ENCODE measurements at places on chromosomes 6 and 20. TPM values are rescaled to one million over a fixed set of nuclear protein-coding genes. Genes with fewer than 3 reads are reported as not detected.

Gene ELOVL4
- 1.6 TPM for total RNA-seq

Gene HSPA12B
- not detected for total RNA-seq

Gene LY6G6D
- not detected for total RNA-seq

Gene GRIK2
- total RNA-seq = 0.55 TPM

Gene LINC00237
- total RNA-seq = not detected

- no peak overlapping the region for H3K4me3 ChIP-seq
- no peak overlapping the region for H3K27ac ChIP-seq
- no peaks in the 10 kb centered on the region for H3K4me1 ChIP-seq
- no peaks in the 10 kb centered on the region for H3K36me3 ChIP-seq
These were observed 54.7 kb downstream of the TRMT6 start for GRCh38 chr20:5895626-5896025.

DNA sequence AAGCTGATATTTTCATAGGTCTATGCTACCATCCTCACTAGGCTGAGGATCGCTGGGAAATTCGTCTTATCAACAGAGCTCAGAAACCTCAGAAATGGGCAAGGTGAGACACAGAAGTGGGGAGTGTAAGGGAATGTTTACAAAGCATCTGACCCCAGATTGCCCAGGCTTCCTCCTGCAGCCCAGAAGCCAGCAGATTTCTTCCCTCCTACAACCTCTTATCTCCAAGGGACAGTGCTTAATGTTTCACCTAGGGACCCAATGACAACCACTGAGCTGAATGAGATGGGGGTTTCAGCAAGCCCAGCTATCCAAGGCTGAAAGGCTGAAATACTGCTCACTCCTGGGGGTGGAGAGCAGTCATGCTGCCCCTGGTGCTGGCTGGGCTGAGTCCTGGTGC, 52.4 kb upstream of the TBC1D7 start:
- H3K36me3 ChIP-seq = no peaks in the 10 kb centered on the region
- H3K4me3 ChIP-seq = no peak overlapping the region
- H3K27me3 ChIP-seq = no peaks in the 10 kb centered on the region
- DNase-seq = no peak
- no peak overlapping the region for H3K27ac ChIP-seq

GRCh38 chr6:144405163-144405562, 120.0 kb downstream of the UTRN start:
- no peak overlapping the region for H3K27ac ChIP-seq
- no peaks in the 10 kb centered on the region for H3K27me3 ChIP-seq
- H3K4me3 ChIP-seq = no peak overlapping the region
- H3K36me3 ChIP-seq = no peaks in the 10 kb centered on the region

GRCh38 chr20:9839626-9840025, 750 bp upstream of the PAK5 start:
- H3K27me3 ChIP-seq = peaks cover 79% of the 10 kb centered on the region
- no peak for DNase-seq
- no peak overlapping the region for H3K27ac ChIP-seq
- no peaks in the 10 kb centered on the region for H3K4me1 ChIP-seq

- no peak for DNase-seq
- peaks cover 42% of the 10 kb centered on the region for H3K4me1 ChIP-seq
- H3K27me3 ChIP-seq = no peaks in the 10 kb centered on the region
- no peak overlapping the region for H3K27ac ChIP-seq
These were observed 127.3 kb downstream of the ATXN1 start for GRCh38 chr6:16633961-16634360.

DNA sequence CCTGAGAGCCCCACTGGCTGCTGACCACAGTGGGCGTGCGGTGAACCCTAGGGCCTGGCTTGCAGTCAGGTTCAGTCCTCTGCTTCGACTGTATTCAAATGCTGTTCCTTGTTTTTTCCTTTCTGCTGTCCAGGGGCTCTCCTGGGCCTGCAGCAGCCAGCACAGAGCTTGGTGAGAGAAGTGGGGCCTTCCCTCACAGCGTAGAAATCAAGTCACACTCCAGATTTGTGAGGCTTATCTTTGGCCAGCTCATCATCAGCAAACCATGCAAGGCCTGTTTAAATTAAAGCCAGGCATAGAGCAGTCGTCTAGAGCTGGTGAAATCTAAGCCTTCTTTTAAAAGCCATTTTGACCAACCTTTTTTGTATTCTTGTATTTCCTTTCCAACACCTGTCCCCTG, 8.4 kb downstream of the FAM120B start:
- H3K4me1 ChIP-seq = no peaks in the 10 kb centered on the region
- DNase-seq = no peak

GRCh38 chr6:15621203-15622044, 41.4 kb downstream of the DTNBP1 start:
- H3K27me3 ChIP-seq = no peaks in the 10 kb centered on the region

DNA sequence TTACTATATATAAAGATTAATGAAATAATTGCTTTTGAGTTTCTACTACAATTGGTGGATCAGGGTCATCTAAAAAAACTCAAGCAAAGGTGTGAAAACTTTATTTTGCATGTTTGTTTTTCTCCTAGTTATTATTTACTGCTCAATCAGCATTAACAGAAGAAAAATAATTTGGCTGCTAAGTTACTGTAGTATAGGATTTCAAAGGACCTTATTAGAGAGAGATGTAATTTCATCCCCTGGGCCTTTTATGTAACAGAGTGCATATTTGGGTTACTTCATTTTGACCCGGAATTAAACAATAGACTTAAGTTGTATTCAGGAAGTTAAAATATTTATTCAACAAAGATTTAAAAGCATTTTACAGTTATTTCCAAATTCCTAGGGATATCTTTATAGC, 49.8 kb downstream of the EYA4 start:
- H3K36me3 ChIP-seq = no peaks in the 10 kb centered on the region
- H3K27me3 ChIP-seq = no peaks in the 10 kb centered on the region
- no peak for DNase-seq
- H3K4me3 ChIP-seq = no peak overlapping the region
- H3K27ac ChIP-seq = no peak overlapping the region

- no peak overlapping the region for H3K4me3 ChIP-seq
- DNase-seq = no peak
- H3K36me3 ChIP-seq = peaks cover 7% of the 10 kb centered on the region
- no peaks in the 10 kb centered on the region for H3K27me3 ChIP-seq
- no peak overlapping the region for H3K27ac ChIP-seq
These were observed 25.6 kb downstream of the STK35 start for GRCh38 chr20:2127238-2127637.

- peaks cover 40% of the 10 kb centered on the region for H3K27me3 ChIP-seq
- H3K4me1 ChIP-seq = no peaks in the 10 kb centered on the region
- no peak overlapping the region for H3K4me3 ChIP-seq
- no peak for DNase-seq
These were observed 15.5 kb downstream of the EBF4 start for GRCh38 chr20:2708073-2708415.

- no peak for DNase-seq
- H3K4me1 ChIP-seq = no peaks in the 10 kb centered on the region
- no peak overlapping the region for H3K27ac ChIP-seq
- H3K4me3 ChIP-seq = no peak overlapping the region
These were observed 173.0 kb upstream of the FERMT1 start for GRCh38 chr20:6295867-6296256.

- no peaks in the 10 kb centered on the region for H3K27me3 ChIP-seq
- no peak overlapping the region for H3K27ac ChIP-seq
- H3K4me1 ChIP-seq = no peaks in the 10 kb centered on the region
These were observed 73.9 kb upstream of the RBM24 start for GRCh38 chr6:17207281-17207680.

GRCh38 chr6:152896923-152897322, 85.9 kb downstream of the FBXO5 start:
- H3K27me3 ChIP-seq = peaks cover 61% of the 10 kb centered on the region
- H3K27ac ChIP-seq = no peak overlapping the region
- H3K36me3 ChIP-seq = no peaks in the 10 kb centered on the region
- no peak for DNase-seq
- H3K4me1 ChIP-seq = no peaks in the 10 kb centered on the region

DNA sequence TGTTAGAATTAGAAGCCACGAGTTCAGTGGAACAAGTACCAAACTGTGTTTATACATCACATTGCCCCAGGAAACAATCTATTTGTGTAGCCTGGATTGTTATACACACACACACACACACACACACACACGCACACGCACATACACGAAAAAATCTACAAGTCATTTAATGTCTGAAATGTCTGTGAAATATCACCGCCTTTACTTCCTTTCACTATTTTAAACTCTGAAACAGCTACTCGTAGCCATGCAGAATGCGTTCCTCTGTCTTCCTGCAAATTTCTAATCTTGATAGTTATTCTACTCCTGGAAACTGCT, 84.4 kb upstream of the SCAF8 start:
- H3K27me3 ChIP-seq = no peaks in the 10 kb centered on the region
- DNase-seq = no peak
- H3K36me3 ChIP-seq = no peaks in the 10 kb centered on the region
- H3K27ac ChIP-seq = no peak overlapping the region

- no peak overlapping the region for H3K27ac ChIP-seq
- H3K36me3 ChIP-seq = no peaks in the 10 kb centered on the region
- no peaks in the 10 kb centered on the region for H3K4me1 ChIP-seq
- DNase-seq = no peak
These were observed 91.9 kb upstream of the CDH4 start for GRCh38 chr20:61159957-61160686.

DNA sequence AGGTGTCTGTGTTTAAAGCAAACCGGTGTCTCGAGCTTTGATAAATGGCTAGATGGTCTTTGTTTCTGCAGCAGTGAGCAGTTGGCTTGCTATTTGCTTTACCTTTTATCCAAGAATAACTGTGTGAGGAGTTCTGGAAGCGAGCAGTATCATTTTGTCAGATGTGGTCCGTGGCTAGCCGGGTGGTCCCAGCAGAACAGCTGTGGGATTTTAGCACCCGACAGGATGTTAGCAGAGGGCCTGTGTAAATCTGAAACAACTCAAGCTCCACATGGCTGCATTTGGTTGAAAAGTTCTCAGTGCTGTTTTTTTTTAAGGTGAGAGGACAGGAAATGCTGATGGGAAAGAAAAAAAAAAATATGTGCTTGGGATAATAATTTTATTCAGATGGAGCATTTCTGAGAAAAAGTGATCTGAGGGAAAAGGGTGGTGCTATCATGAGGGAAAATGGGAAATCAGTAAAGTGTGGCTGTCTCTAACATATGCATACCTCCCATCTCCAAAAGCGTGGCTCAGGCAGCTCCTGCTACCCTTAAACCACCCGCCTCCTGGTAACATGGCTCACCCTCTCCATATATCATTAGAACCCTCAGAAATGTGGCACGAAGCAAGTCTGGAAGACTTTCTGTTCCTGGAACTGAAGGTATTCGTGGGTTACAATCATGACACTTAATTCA, 215.4 kb downstream of the TSHZ2 start:
- H3K36me3 ChIP-seq = no peaks in the 10 kb centered on the region
- peaks cover 69% of the 10 kb centered on the region for H3K27me3 ChIP-seq
- no peak overlapping the region for H3K4me3 ChIP-seq
- no peaks in the 10 kb centered on the region for H3K4me1 ChIP-seq
- DNase-seq = no peak
